ENCODE measurements at places on chromosomes 7 and 10.

DNA sequence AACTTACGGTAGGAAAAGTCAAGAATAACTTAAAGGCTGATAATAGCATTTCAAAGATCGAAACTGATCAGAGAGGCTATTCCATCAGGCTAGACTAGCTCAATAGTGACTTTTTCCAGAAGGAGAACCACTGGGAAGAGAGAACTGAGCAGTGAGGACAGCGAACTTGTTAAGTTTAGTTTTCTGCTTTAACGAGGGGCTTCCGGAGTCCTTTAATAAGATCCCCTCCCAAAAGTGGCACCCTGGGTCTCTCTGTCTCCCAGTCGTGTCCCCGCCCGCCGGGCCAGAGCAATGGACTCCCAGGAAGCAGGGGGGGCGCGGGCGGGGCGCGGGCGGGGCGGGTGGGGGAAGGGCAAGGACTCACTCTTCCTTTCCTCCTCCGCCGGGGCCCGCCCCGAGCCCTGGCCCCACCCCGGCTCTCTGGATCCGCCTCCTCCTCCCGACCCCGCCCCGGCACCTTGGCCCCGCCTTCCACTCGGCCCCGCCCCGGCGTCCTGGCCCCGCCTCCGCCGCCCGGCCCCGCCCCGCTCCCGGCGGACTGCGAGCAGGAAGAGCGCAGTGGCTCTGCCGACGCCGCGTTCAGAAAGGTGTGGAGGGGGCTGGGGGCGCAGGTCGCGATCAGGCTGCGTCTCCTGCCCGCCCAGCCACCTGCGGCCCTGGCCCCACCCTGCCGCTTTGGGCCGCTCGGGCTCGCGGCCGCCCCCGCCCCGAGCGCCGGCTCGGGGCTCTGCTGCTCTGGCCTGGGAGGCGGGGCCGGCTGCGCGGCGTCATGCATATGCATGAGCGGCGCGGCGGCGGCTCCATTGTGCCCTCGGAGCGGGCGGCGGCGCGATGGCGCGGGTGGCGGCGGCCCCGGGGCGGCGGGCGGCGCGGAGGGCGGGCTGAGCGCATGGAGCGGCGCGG is at the start of gene ZMIZ2:
Gene ZMIZ2, plus strand, starts transcription at position 803 of the 903 bp plus-strand sequence. CDS start 7,403 bp downstream, outside the sequence.
- peak; percentile 94 for DNase-seq

GRCh38 chr10:59148701-59149100 is 27.7 kb upstream of the PHYHIPL start:
- no peak for DNase-seq

DNA sequence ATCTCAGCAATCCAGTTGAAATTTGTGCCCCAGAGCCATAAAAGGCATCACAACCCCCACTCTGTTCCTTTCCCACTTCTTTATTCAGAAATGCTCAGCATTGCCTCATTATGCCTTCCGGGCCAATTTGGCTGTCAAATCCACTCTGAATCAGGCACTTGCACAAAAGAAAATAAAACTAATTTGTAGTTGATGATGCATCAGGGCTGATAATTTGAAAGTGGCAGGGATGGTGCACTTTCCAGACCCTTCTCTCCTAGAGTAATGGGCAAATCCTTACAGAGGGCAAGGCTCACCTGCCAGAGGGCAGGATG is 147.9 kb upstream of the PDE1C start:
- no peak for DNase-seq

DNA sequence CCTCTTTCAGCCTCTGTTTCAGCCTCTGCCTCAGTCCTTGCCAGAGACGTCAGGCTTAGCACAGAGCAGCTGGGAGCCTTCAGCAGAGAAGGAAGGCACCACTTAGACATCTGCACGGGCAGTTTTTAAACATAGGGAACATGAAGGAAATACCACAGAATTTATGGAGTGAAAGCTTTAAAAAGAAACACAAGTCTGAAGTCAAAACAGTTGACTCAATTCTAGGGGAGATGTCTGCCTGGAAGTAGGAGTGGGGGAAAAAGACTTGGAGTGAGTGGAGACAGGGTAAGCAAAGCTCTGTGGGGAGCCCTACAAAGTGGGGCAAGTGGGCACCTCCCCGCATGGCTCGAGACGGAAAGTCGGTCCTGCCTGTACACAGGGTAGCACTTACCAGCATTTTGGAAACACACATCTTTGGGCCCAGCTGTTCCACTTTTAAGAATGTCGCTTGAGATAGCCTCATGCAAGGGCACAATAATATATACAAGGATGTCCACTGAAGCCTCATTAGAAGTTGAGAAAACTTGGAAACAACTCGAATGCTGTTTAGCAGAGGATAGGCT is 5.0 kb upstream of the TBXAS1 start:
- no peak for DNase-seq

DNA sequence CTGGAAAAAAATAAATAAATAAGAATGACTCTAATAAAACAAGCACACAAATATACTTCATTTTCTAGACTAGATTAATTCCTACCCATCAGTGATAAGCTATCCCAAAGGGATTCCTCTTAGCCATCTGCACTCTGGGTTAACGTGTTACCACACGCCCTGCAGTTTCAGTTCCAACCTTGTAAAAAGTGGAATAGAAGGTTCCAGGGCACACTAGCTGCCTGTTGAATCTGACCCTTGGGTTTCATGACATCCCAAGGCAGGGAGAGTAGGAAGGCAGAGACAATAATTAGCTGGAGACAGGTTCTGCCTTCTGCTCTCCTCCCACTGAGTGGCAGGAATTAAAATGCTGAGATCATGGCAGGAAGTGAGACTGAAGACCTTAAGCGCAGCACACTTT is 33.5 kb downstream of the SLC37A3 start:
- no peak for DNase-seq

GRCh38 chr10:124589491-124590041 is 127.9 kb downstream of the LHPP start:
- no peak for DNase-seq

DNA sequence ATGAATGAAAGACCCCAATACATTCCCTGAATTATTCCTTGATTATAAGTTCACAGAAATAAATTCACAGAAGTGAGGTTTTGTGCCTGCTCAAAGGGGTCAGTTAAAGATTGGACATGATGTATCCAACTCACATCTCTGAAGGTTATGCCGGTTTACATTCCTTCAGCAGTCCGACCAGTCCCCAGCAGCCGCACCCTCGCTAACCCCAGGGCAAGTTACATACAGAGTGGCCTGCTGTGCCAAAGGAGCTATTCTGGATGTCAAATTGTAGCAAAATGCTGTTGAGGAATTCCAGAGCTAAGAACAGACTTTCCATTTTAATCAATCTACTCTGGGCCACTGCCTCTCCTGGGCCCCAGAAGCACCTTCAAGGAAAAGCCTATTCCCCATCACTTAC is 20.3 kb downstream of the PSAP start:
- DNase-seq: no peak

DNA sequence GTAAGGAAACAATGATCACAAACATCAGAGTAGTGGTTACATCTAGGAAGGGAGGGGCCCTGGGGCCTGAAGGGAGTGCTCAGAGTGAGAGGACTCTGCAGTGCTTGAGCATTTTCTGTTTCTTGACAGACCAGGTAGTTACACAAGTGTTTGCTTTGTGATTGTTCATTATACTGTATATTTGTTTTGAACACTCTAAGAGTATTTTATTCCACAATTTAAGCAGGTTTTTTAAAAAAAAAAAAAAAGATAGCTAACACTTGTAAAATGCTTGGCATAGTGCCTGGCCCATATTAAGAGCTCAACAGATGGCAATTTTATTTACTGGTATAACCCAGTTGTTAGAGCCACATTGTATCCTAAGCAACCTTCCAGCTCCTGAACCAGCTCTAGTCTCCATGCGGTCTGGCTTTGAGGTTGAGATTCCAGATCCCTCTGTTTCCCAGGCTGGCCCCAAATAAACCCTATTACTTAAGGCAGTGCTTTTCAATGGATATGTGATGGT is 20.1 kb upstream of the ATXN7L1 start:
- DNase-seq: no peak

DNA sequence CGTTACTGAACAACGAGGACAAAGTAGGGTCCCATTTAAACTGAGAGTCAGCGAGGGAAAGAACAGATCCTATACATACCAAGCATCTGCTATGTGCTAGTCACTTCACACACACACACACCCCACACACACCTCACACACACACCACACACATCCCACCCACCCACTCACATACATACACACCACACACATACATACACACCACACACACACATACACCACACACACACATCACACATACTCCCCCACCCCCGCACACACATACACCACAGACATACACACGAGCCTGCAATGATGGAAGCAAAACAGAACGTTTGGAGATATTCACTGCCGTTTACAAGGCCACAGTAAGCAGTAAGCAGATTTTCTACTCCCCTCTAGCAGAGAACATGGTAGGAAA is 607 bp upstream of the GRB10 start:
- DNase-seq: no peak

DNA sequence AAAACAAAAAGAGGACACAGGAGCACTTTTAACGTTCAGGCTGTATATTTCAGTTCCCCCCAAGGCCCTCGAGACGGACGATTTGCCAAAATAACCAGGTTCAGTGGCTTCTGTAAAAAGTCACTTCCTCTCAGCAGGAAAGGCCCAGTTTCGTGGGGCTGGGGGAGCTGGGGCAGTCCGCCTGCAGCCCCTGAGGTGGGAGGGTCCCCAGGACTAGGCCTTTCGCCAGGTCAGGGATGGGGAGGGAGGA is 28.8 kb downstream of the WDR86 start:
- no peak for DNase-seq

DNA sequence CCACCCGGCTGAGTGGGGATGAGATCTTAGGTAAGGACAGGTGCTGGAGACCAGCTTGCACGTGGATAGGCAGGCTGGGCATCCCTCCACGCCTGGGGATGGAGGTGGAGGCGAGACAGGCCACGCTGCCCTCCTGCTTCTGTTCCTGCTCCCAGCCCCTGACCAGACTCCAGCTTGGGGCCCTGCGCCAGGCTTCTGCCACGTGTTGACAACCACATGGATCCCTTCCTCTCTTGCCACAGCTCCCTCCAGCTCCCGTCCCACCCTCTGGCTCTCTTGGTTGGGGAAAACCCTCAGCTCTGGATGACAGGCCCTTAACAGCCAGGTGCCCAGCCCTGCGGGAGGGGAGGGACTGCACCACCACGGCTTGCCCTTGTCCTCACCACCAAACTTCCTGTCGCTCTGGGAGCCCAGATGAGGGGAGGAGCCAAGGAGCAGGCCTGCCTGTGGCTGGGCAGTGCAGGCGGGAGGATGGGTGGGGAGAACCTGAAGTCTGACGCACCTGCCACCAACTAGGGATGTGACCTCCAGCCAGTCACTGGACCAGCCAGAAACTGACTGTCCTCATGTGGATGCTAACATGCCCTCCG is 36.0 kb downstream of the KCNH2 start:
- no peak for DNase-seq

DNA sequence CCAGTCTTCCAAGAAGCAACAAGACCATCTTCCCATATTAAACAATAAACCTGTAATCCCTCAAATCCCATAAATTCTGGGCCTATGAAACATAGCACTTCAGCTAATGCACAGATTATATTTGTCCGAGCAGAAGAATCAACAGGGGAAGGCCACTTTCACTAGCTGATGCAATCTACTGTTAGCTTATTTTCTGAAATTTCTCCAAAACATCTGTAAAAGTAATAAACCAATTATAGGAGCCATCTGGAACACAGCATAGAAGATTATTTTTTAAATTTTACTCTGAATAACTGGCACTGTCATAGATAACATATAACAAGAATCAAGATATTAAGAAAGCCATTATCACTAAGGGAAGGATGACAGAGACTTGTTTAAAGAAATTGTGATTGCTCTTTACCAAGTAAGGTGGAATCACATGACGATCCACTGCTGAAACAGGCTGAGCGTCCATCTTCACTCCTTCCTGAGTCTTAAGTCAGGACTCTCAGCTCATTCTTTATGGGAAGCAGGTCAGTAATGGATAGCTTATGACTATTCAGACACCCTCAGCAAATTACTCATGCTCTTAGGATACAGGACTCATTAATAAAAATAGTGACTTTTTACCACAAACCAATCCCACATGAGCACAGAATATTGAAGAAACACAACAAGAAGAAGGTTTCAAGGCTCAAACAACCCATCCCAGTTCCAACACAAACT is 719.5 kb downstream of the XPNPEP1 start:
- DNase-seq: no peak

DNA sequence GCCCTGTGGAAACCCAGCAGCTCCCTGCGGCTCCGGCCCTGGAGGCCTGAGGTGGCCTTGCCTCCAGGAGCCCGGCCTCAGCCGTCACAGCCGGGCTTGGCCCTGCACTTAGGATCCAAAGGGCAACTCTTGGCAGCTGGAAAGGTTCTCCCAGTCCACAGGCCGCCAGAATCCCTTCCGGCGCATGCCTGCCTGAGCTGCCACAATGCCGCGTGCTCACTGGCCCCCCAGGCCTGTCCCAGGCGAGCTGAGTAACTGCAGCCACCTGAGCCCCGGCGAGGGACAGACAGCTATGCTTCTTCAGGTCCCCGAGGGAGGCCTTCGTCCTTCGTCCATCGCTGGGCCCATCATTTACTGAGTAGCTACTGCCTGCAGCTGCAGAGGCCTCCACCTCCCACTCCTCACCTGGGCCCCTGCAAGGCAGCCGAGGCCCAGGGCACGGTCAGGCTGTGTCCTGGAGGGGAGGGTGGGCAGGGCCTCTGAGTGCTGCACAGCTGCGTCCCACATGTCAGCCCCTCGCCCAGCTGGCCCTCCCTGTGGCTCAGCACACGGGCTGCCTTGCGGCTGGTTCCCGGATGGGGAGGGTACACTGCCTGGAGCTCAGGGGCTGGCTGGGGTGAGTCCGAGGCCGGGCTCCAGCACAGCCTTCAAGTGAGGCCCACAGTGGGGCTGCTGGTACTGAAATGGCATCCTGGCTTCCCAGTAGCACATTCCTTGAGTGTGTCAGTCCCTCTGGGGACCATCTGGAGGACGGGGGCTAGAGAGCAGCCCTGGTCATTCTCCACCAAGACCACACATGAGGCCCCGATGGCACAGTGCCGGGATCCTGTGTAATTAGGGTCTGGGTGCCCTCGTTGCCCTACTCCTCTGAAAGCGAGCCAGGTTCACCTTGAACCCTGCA is 172.5 kb downstream of the ELFN1 start:
- DNase-seq: peak; percentile 54

GRCh38 chr7:158508802-158509385 is 78.7 kb downstream of the PTPRN2 start:
- no peak for DNase-seq

GRCh38 chr10:69965919-69966662 is 86.6 kb upstream of the MACROH2A2 start:
- DNase-seq: no peak

GRCh38 chr10:120019568-120019967 is 127.0 kb downstream of the SEC23IP start:
- DNase-seq: no peak

- no peak for DNase-seq
Measured at GRCh38 chr7:104958371-104958865, 55.6 kb upstream of the KMT2E start.

GRCh38 chr7:74272305-74273038 is 16.7 kb upstream of the CLIP2 start:
- no peak for DNase-seq

DNA sequence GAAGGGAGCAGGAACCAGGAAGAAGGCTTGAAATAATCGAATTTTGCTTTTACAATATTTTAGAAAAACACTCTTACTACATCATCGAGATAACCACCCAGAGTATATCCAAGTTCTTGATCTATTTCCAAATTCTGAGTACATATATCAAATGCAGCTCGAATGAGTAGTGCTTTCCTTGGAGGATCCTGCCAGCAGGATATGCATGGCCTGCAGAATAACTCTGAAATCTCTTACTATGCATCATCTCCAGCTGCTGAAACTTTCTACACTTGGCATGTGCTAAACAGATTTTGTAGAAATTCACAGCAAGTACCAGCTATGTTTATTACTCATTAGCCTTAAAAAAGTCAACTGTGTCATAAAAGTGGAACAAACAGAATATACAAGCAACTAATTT is 44.0 kb upstream of the ANK3 start:
- DNase-seq: no peak

GRCh38 chr10:98435178-98435577 is 11.6 kb downstream of the HPS1 start:
- no peak for DNase-seq
